Stimulated activated CD8-positive, alpha-beta memory T cell treated with anti-CD3 and anti-CD28 coated beads, Interleukin-2, amount 100 ng/mL, for 1 hour (primary cell): ENCODE measurements at places on chromosomes 13 and 19.

- no peak for DNase-seq
These were observed 63.2 kb downstream of the CCDC70 start for GRCh38 chr13:51924756-51925544.

DNA sequence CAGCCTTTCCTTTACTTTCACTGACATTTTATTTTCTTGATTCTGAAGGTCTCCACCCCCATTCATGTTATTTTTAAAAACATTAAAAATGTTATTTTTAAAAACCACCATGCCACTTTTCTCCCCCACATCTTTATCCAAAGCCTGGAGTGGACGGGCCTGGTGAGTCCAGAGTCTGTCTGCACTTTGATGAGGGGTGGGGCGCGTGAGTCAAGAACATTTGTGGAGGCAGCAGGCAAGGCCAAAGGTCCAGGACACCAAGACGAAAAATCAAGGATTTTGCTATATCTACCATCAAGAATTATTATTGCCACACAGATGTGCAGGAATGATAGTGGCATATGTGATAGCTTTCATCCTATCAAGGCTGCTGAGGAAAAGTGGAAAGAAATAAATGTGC lies 224.9 kb downstream of the FGF9 start:
- DNase-seq: no peak

- DNase-seq: no peak
These were observed 450.4 kb downstream of the FGF9 start for GRCh38 chr13:22121146-22121739.

- no peak for DNase-seq
These were observed 155.5 kb upstream of the STARD13 start for GRCh38 chr13:33441015-33441414.

DNA sequence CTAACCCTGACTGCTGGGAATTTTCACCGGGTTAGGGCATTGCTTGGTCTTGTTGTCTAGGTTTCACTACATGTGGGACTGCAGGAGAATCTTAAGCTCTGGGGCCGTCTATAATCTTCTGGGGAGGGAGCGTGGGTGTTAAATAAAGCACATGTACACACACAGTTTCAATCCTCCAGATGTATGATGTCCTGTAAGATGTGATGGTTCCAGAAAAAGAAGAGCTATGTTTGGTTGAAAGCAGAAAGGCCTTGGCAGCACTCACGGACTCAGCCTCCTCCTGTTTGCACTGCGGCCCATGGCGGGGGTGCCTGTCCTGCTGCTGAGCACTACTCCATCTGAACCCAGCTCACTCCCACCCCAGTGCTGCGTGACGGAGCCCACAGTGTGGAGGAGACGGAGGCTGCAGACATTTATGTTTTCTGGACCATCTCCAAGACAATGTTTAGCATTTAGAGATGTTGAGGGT lies 343.5 kb downstream of the TEX29 start:
- DNase-seq: no peak

DNA sequence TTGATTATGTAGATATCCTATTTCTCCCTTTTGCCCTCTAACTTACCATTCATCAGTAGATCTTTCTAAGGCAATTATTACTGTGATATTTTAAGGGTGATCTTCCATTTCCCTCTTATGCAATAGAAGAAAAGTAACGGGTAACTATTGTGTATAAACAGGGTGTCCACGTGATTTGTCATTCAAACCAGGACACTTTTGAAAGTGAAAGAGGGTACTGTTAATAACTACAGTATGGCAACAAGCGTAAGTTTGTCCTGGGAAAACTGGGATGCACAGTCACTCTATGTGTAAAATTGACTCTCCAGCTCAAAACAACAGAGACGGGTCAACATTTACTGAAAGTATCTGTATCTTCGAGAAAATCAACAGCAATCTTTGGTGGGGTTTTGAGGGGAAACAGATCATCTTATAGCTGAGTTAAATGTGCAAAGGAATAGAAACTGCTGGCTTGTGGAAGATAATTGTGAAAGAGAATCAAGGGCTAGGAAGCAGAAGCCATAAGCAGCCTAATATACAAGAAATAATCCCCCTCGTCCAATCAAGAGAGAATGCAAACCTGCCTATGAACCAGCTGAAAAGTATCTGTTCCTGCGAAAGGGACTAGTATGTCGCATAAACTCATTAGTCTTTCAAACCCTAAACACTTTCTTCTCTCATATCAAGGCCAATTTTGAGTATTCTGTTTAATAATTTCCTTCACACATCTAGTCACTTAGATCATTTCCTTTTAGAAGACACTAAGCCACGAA lies 126.7 kb downstream of the FOXO1 start:
- DNase-seq: no peak

- DNase-seq: no peak
These were observed 894.1 kb upstream of the MIR17HG start for GRCh38 chr13:90453342-90453741.

- DNase-seq: no peak
These were observed 19.4 kb downstream of the GPC5 start for GRCh38 chr13:91417660-91418325.

DNA sequence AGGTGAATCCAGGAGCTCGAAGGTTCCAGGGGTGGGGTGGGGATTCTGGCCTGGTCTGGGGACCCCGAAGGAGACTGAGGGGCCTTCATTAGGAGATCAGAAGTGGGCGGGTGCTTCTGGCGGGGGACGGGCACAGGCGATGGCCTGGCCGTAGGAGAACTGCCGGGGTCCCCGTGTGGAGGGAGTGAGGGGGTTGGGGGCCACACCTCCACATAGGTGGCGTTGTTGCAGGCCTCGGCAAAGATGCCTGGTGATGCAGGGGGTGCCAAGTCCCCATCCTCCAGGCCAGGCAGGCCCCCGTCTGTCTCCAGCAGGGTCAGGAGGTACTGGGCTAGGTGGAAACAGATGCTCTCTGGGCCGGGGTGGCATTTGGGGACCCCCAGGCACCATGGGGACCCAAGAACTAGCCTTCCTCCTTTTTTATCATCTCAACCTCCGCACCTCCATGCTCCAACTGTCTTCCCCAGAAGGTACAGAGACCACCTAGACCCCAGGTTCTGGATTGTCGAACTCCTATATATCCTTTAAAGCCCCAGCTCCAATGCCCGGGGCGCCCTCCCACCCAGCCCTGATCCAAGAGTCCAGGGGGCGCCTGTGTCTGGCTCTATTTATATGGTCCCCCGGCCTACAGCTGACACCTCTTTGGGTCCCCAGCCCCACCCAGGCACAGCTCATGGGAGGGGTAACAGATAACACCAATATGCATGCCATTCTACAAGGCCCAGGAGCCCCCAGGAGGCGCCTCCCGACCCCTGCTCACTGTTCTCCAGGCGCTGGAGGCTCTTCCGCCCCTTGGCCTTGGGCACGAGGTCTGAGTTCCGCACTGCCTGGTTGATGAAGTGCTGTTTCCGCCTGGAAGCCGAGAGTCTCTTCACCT lies 8.2 kb downstream of the RNU6-9 start:
- DNase-seq: no peak
